Pulmonary artery endothelial cell (primary cell): ENCODE measurements at places on chromosomes 16 and 17. TPM values are rescaled to one million over a fixed set of nuclear protein-coding genes. Genes with fewer than 3 reads are reported as not detected.

TEKT3 gene
- total RNA-seq = not detected in 2 replicates

- DNase-seq = no peak
These were observed 636 bp downstream of the WWOX start for GRCh38 chr16:78100112-78100467.

GRCh38 chr17:65587534-65588180, 26.2 kb upstream of the AXIN2 start:
- no peak for DNase-seq

SSTR5 gene
- total RNA-seq = 0.07 TPM in 1 of 2 replicates, not detected in the other

- DNase-seq = no peak
These were observed 7.3 kb downstream of the FMNL1 start for GRCh38 chr17:45228763-45229539.

ACSM3 gene
- total RNA-seq = 4.7 and 14.0 TPM in 2 replicates

DNA sequence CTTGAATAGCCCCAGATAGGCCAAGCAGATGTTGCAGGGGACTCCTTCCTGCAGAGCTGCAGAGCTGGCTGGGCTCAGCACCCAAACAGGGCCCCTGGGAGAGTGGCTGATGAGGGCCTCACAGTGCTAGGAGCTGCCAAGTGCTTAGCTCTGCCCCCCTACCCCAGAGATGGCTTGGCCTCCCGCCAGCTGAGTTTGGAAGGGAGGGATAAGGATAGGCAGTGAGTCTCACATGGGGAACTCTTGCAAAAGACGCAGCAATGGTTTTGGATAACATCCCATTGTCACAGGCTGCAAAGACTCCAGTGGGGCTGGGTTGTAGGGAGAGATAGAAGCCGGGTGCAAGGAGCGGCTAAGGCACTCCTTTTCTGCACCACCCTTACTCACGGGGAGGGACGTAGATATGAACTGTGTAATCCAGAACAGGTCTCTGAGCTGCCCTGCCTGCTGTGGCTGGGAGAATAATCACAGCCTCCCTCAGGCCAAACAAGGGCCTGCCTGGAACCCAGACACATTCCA, 52.9 kb upstream of the MAF start:
- DNase-seq = no peak

GRCh38 chr16:53668869-53669268, 34.8 kb downstream of the RPGRIP1L start:
- no peak for DNase-seq

RHBDF1 gene
- total RNA-seq = 24.9 and 26.2 TPM in 2 replicates

- no peak for DNase-seq
These were observed 22.7 kb upstream of the KCNJ12 start for GRCh38 chr17:21353326-21354010.

DNA sequence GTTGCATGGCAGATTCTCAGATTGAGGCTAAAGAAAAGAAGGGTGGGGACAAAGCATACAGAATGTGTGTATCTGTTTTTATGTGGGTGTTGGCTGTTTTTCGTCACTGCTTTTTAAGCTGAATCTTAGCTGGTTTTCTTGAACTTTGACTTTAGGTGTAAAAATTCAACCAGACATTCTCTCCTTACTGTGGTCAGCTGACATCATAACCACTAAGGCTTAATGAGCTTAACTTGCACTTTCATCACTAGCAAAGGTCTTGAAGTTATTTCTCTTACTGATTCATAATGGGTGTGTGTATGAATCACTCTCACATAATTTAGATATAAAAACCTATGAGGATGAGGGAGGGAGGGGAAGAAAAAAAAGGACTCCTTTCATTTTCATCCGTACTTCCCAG, 4.0 kb upstream of the CDC6 start:
- DNase-seq = no peak

DNA sequence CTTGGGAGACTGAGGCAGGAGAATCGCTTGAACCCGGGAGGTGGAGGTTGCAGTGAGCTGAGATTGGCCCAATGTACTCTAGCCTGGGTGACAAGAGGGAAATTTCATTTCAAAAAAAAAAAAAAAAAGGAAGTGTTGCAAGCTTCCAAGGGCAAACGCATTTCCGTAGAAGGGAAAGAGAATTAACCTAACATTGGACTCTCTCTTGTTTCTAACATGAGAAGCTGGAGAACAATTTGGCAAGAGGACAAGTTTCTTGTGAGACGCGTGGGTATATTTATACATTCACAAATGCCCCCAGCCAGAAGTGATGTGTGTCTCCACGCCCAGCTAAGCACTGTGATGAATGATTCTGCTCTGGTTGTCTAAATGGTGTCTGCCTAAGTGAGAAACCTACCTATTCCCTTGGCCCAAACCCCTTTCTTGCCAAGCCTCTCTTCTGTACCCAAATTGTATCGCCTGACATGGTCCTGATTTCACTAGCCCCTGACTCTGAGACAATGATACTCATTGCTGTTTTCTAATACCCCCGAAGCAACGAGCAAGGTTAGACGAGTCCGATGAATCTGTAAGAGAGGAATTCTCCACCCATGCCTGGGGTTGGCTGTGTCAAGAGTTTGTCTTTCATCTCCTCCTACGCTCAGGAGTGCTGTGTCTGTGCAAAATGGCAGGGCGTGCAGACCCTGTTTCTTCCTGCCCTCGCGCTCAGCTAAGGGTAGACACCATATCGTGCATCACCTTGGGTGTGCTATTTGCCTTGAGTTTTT, 14.2 kb upstream of the ST6GALNAC2 start:
- DNase-seq = no peak
